Islet precursor cell (in vitro differentiated cells): ENCODE measurements at places on chromosomes 6 and 20.
A peak's percentile ranks its signal among the peaks of the same experiment; 100 is the strongest.

GRCh38 chr6:129393654-129394053, 316.3 kb downstream of the ARHGAP18 start:
- DNase-seq, result no peak

- no peak for DNase-seq
These were observed 18.0 kb upstream of the DEFB129 start for GRCh38 chr20:208942-209566.

DNA sequence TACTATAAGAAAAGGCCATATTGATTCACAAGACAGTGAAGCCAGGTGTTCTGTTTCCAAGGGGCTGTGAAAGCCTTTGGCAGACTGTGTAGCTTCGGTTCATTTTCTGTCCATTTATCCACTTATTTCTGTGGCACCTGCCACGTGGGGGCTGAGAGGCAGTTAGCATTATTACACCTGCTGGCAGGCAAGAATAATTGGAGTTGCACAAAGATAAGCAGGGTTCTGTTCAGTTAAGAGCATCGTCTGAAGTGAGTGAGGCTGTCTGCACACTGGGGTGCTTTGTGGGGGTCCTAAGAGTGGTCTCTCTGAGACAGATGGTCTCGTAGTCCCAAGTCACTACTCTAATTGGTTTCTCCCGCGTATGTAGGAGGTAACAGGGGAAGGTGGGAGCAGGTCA, 60.6 kb upstream of the CCN6 start:
- DNase-seq, result no peak

- no peak for DNase-seq
These were observed 76.1 kb downstream of the SLC22A3 start for GRCh38 chr6:160424256-160424655.

DNA sequence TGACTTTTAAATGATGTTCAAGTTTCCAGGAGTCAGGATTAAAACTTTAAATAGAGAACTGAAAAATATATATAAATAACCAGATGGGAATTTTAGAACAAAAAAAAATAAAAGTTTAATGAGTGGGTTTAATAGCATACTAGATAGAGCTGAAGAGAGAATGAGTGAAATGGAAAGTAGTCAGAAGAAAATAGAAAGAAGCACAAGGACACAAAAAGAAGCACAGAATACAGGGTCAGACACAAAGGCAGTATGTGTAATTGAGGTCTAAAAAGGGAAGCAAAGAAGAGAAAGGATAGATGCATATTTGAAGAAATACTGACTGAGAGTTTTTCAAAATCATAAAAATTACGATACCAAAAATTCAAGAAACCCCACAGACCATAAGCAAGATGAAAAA, 159.8 kb upstream of the FERMT1 start:
- no peak for DNase-seq

DNA sequence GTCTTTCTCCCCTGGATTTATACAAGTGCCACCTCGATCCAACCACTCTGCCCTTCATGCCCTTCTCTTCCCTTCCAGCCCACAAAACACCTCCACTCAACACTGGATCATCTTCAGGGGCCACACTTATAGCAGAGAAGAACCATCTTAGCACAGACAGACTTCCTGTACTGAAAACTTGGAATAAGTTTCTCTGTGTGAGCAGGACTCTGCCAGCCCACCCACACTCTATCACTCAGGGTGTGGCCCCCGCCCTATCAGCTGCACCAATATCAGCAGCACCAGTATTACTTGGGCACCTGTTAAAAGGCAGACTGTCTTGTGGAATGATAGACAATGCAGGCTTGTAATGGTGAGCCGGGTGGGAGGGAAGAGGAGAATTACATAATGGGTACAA, 86.7 kb downstream of the SCML4 start:
- DNase-seq, result peak; percentile 11
